Stimulated activated CD4-positive, alpha-beta T cell treated with anti-CD3 and anti-CD28 coated beads, Interleukin-1b, Interleukin-23, amount 100 ng/mL, for 24 hours (primary cell): ENCODE measurements at places on chromosomes 16 and 17.

DNA sequence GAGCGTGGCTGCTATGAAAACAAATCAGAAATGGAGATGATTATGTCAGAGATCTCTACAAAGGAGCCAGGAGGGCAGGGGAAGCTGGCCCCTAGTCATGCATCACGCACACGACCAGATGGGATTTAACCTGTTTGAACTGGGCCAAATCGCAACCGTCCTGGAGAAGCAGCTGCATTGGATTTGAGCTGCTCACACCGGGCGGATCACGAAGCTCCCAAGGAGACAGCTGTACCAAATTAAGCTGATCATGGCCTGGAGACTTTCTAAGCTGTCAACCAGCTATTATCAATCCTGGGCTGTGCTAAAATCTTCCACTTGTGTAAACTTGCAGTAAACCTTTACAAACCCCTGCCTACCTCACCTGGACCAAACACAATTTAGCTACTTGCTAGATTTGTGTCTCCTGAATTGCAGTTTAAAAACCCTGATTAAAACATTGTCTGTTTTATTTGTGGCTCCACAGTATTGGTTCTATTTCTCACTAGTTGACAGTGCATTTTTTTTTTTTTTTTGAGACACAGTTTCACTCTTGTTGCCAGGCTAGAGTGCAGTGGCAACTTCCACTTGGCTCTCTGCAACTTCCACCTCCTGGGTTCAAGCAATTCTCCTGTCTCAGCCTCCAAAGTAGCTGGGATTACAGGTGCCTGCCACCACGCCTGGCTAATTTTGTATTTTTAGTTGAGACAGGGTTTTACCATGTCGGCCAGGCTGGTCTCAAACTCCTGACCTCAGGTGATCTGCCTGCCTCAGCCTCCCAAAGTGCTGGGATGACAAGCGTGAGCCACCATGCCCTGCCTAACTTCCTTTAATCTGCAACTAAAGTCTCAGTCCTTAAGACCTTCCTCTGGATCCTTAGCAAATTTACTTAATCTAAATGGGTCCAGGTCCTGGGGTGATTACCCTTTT is 98.3 kb upstream of the GRIN2A start:
- DNase-seq, result no peak

- no peak for DNase-seq
These were observed 96.1 kb downstream of the KCNJ2 start for GRCh38 chr17:70265471-70265870.

GRCh38 chr17:17906418-17907215 is 65.6 kb downstream of the TOM1L2 start:
- DNase-seq, result no peak

DNA sequence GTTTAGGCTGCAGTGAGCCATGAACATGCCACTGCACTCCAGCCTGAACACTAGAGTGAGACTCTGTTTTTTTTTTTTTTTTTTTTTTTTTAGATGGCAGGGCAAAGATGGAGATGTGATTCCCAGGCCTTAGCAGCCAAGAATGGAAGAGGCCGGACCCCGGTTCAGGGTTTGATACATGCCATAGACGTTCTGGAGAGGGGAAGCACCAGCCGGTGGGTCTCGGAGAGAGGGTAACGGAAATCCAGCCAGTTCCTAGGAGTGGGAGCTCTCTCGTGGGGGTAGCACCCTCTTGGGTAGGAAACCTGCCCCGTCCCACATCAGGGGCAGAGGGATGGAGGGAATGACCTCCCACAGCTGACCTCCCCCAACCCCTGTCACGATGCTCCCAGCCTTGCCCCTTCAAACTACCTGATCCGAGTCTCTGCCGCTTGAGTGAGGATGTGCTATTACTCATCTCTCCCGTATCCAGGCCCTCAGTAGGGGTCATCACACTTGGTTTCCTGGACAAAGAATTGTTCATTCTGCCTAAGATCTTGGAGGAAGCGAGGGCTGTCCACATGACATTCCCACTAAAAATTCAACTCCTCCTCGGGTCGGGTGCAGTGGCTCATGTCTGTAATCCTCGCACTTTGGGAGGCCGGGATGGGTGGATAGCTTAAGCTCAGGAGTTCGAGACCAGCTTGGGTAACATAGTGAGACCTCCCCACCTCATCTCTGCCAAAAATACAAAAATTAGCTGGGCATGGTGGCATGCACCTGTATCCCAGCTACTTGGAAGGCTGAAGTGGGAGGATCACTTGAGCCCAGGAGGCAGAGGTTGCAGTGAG is 47.3 kb downstream of the MIS12 start:
- DNase-seq, result no peak

DNA sequence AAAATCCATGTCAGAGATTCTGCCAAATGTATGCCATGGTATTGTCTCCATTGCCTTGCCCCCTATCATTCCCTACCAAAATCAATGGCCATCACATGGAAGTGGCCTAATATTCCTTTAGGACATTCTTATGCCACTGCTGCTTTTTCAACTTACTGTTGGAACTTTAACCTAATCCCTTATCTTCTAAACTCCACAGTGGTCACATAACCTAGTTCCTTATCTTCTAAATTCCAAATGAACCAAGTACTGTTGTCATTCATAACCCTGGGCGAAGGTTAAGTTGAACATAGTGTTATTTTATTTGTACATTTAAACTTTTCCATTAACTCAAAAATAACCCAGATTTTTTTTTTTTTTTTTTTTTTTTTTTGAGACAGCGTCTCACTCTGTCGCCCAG is 3.6 kb downstream of the HSF5 start:
- DNase-seq, result no peak

GRCh38 chr16:29871822-29872546 is 9.0 kb upstream of the CDIPT start:
- no peak for DNase-seq

DNA sequence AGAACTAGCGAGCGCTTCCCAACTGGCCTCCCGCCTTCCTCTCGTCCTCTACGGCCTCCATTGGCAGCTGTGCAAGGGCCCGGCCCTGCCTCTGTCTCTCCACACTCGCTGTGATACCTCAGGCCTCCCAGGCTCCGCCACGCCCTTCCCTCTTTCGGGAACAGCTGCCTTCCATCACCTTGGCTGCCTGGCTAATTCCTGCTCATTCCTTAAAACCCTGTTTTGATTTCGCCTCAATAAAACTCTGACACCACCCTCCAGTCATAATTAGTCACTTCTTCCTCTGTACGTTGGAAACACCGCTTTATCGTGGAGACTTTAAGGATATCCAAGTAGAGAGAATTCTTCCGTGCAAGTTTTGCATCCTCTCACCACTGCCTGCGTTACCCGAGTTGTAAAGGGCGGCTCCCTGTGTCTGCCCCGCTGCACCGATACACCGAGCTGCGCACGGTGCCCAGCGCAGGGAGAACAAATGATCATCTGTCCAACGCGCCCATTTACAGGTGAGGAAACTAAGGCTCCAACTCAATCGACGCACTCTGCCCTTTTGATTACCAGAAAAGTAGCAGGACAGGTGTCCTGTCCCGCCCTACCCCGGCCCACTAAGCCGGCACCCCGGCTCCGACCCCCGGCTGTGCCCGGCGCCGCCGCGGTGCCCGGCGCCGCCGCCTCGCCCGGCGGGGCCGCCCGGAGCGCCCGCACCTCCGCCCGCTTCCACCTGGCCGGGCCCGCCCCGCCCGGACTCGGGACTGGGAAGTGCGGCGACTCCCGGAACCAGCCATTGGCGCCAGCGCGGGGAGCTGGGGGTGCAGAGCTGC is 139.7 kb downstream of the SEC14L1 start:
- no peak for DNase-seq

DNA sequence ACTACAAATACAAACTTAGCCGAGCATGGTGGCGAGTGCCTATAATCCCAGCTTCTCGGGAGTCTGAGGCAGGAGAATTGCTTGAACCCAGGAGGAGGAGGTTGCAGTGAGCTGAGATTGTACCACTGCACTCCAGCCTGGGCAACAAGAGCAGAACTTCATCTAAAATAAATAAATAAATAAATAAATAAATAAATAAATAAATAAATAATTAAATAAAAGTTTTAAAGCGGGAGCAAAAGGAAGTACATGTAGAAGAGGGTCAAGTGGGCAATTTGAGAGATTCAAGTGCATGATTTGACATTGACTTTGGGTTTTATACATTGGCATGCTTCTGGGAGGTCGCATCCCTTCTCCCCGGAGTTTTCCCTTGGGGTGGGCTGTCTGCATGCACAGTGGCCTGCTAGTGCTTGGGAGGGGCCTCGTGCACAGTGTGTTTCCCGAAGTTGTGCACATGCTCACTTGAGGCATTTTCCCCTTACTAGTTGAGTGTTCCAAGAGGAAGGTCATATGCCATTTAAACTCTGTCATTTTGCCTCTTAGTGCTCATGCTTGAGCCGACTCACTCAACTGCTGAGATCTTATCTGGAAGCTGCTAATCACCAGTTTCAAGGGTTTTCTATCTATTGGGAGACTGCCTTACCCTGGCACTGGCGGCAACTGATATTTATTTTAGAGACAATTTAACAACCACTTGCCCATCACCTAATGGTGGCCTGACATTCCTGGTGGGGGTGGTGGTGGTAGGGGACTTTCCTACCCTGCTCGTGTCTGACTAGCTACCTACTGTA is 193.2 kb upstream of the MPHOSPH6 start:
- DNase-seq, result no peak

GRCh38 chr16:73891129-73891542 is 405.5 kb upstream of the PSMD7 start:
- DNase-seq, result no peak

GRCh38 chr17:44333371-44333770 is 8.7 kb upstream of the SLC25A39 start:
- no peak for DNase-seq

GRCh38 chr16:67432506-67432890 is 1.6 kb downstream of the HSD11B2 start:
- no peak for DNase-seq

DNA sequence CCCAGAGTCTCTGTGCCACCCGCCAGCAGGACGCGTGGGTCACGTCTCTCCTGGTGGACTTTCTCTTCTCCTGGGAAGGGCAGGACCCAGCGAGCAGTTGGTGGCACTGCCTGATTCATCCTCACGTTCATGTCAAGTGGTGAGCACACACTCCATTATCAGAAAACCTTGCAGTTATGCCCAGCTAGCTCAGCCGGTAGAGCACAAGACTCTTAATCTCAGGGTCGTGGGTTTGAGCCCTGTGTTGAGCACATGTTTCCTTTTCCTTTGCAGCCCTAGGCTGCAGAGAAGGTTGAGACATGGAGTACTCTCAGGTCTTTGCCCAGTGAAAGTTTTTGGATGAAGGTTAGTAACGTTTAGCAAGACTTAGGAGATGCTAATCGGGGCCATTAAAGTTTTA is 8.0 kb downstream of the OR1F1 start:
- no peak for DNase-seq

- no peak for DNase-seq
These were observed 340.2 kb upstream of the SOX9 start for GRCh38 chr17:71780596-71780995.

DNA sequence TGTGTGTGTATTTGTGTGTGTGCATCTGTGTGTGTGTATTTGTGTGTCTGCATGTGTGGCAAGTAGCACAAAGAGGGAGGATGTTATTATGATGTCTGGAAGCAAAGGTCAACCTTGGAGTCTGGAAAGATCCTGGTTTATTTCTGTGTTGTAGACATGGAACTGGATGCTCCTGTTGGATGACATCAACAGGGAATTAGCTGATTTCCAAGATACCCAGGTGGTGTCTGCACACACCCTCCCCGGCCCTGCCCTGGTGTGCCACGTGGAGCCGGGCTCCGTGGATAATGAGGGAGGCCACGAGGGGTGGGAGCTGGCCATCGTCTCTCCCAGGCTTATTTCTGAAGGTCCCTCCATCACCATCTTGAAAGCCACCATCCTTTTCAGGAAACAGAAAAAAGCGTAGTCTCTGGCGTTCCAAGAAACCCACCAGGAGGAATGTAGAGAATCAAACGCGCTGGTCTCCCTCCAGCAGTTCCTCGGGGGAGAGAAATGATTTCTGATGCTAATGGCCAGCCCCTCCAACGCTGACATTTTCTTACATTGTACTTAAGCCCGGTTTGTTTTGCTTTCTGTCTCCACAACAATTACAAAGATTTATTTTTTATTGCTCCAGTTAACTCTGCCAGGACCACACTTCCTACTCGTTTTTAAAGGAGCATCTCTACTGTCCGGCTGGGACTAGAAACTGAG is 93.3 kb downstream of the FOXL1 start:
- DNase-seq, result no peak

DNA sequence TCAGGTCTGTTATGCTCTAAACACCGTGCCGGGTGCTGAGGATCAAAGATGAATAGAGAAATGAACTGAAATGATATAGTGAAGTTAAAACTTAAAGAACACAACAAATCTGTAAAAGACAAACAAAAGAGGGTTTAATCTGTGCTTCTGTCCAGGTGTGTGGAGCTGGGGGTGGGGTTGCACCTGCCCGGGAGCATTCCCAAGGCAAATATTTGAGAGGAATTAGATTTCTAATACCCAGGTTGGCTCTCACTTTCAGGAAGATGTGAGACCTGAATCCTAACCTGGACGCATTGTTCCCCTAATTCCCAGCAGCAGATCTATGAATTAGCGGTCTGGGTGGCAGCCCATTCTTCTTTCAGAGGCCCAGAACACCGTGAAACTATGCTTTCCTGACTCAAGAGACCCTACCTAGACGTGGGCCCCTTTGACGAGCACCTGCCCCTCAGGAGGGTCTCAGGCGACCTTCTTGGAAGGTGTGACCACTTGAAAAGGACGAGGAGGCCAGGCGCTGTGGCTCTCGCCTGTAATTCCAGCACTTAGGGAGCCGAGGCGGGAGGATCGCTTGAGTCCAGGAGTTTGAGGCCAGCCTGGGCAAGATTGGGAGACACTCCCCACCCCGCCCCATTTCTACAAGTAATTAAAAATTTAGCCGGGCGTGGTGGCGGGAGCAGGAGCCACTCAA is 677 bp upstream of the RANGRF start:
- no peak for DNase-seq

DNA sequence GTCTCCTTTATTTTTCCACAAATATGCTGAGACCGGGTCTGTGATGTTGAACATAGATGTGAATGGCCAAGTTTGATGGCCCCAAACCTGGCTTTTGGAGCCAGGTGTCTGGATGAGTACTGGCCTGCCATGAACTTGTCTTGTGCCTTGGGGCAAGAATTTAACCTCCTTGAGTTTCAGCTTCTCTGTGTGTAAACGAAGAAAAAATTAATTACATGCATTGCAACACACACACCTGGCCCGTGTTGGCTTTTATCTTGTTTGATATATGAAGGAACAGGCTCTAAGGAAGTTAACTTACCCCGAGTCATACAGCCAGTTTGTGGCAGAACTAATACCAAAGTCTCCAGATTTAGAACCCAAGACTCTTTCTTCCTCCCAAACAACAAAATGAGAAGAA is 13.1 kb downstream of the FBXO39 start:
- DNase-seq, result no peak
